Astrocyte (in vitro differentiated cells and primary cell): ENCODE measurements at places on chromosomes 12 and 14. TPM values are rescaled to one million over a fixed set of nuclear protein-coding genes. Genes with fewer than 3 reads are reported as not detected.

The LYSET gene
- total RNA-seq, result 9.1 and 9.8 TPM in 2 replicates

The SDR9C7 gene
- 0.17 TPM in 1 of 2 replicates, not detected in the other for total RNA-seq

The ELK3 gene
- 54.8 and 62.7 TPM in 2 replicates for total RNA-seq

The TBX5 gene
- not detected in 2 replicates for total RNA-seq

The TM7SF3 gene
- total RNA-seq, result 93.2 and 104 TPM in 2 replicates

The TAS2R13 gene
- 0.34 and 0.43 TPM in 2 replicates for total RNA-seq

The SUPT16H gene
- 65.7 and 74.3 TPM in 2 replicates for total RNA-seq

DNA sequence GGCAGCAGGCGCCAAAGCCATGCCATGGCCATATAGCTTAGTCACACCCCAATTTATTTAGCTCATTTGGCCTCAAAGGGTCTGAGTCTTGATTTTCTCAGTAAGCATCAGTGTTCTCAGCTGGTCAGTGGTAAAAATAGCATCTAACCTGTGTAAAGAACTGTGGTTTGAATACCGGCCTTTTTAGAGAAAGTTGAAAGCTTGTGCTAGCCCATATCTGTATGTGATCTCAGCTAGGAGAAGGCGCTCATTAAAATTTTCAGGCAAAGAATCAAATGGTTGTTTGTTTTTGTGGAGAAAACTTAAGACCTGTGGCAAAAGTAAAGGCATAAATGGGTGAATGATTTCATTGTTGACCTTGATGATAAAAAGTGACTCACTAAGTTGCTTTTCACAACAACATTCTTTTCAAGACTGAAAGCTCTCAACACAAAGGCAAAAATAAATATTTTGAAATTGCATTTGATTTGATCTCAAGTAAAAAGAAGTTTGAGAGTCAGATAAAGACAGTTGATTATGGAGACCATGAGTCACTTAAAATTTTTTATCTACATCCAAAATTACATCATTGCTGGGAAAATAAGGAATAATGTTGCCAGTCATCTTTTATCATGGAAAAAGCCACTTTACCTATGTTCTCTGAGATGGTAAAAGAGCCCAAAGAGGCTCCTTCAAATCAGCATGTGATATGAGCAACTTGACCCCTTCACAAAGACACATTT, 128.5 kb upstream of the RGS6 start:
- H3K4me3 ChIP-seq, result no peak overlapping the region
- H3K36me3 ChIP-seq, result no peaks in the 10 kb centered on the region
- peak overlapping the region; percentile 73 for H3K27ac ChIP-seq
- peak; percentile 84 for DNase-seq
- H3K4me1 ChIP-seq, result peaks cover 11% of the 10 kb centered on the region

DNA sequence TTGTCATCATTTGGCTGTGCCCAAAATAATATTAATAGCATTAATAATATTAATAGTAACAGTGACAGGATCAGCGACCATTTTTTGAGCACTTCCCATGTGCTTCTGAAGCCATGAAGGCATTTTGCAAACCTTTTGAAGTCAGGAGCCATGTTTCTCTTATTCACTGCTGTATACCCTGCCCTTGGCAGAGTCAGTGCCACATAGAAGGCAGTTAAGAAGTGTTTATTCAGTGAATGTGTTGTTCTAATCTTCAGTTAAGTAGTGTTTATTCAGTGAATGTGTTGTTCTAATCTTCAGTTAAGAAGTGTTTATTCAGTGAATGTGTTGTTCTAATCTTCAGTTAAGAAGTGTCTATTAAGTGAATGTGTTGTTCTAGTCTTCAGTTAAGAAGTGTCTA, 319.7 kb upstream of the NAV3 start:
- no peaks in the 10 kb centered on the region for H3K4me1 ChIP-seq
- no peak overlapping the region for H3K27ac ChIP-seq
- H3K4me3 ChIP-seq, result no peak overlapping the region
- H3K27me3 ChIP-seq, result no peaks in the 10 kb centered on the region
- H3K36me3 ChIP-seq, result no peaks in the 10 kb centered on the region

GRCh38 chr14:101313268-101313667, 248.0 kb upstream of the DIO3 start:
- H3K4me3 ChIP-seq, result no peak overlapping the region
- no peak for DNase-seq
- no peaks in the 10 kb centered on the region for H3K27me3 ChIP-seq
- H3K36me3 ChIP-seq, result no peaks in the 10 kb centered on the region

DNA sequence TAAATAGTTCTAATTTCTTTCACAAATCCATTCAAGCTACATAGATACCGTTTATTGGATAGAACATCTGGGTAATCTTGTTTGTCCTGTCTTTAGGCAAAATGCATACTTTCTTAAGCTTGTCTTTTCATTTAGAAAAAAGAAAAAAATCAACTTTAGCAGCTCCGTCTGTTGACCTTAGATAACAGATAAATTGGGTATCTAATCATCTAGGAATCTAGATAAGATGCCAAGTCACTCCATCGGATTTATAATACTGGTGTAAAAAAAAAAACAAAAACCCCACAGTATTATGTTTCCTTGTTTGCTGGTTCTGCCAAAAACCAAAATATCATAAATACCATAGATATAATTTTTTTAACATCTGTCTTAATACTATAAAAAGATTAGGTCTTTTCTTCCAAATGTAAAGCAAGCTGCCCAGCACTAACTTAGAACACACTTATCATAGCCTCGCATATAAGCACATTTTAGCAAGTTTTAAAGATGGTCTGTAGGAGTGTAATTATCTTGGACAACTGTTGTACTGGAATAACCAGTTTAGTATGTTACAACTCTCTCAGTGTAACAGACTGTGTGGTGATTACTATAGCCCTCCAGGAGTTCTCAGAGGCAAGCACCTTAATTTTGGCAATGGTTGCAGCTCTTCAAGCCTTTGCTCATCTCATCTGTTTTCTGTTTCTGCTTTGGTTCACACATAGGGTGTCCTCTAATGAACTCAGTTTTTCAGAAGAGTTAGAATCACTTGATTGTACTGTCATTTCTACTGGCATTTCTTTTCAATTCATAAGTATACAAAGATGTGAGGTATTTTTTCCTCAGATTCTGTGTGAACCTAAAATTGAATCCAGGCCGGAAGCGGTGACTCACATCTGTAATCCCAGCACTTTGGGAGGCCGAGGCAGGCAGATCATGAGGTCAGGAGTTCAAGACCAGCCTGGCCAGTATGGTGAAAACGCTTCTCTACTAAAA, 83.1 kb downstream of the ANO6 start:
- peaks cover 10% of the 10 kb centered on the region for H3K4me1 ChIP-seq
- peak overlapping the region; percentile 61 for H3K27ac ChIP-seq
- H3K4me3 ChIP-seq, result no peak overlapping the region

- no peak overlapping the region for H3K27ac ChIP-seq
- H3K4me1 ChIP-seq, result no peaks in the 10 kb centered on the region
- H3K4me3 ChIP-seq, result no peak overlapping the region
- H3K27me3 ChIP-seq, result no peaks in the 10 kb centered on the region
These were observed 176.2 kb downstream of the FBXL14 start for GRCh38 chr12:1418144-1418543.

- DNase-seq, result no peak
- H3K4me3 ChIP-seq, result no peak overlapping the region
These were observed 131.4 kb downstream of the RPAP3 start for GRCh38 chr12:47574252-47575021.

GRCh38 chr12:51819736-51820525, 28.6 kb downstream of the FIGNL2 start:
- DNase-seq, result no peak
- H3K27ac ChIP-seq, result no peak overlapping the region
- no peaks in the 10 kb centered on the region for H3K27me3 ChIP-seq
- peaks cover 18% of the 10 kb centered on the region for H3K4me1 ChIP-seq
- no peaks in the 10 kb centered on the region for H3K36me3 ChIP-seq
- H3K4me3 ChIP-seq, result peak overlapping the region; percentile 57

GRCh38 chr12:25502596-25502995, 50.5 kb downstream of the LMNTD1 start:
- H3K27ac ChIP-seq, result no peak overlapping the region
- H3K4me3 ChIP-seq, result no peak overlapping the region
- no peaks in the 10 kb centered on the region for H3K36me3 ChIP-seq
- no peaks in the 10 kb centered on the region for H3K27me3 ChIP-seq
- no peaks in the 10 kb centered on the region for H3K4me1 ChIP-seq
- no peak for DNase-seq

DNA sequence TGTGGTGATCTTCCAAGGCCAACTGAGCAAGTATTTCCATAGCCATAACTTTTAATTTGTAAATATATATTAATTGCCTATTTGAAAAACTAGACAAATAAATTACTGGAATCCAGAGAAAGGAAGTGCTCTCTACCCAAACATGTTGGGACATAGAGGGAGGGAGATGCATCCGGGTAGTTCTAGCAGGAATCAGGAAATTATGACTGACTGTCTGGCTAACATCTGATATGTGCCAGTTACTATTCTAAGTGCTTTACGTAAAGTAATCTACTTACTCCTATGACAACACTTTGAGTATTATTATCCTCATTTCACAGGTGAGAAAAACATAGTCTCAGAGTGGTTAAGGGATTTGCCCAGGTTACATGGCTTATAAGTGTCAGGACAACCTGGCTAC, 147.7 kb upstream of the VASH1 start:
- no peak overlapping the region for H3K4me3 ChIP-seq
- H3K36me3 ChIP-seq, result no peaks in the 10 kb centered on the region
- peaks cover 3% of the 10 kb centered on the region for H3K27me3 ChIP-seq
- DNase-seq, result no peak
- H3K4me1 ChIP-seq, result no peaks in the 10 kb centered on the region
- H3K27ac ChIP-seq, result no peak overlapping the region

GRCh38 chr14:54137614-54137961, 181.0 kb upstream of the BMP4 start:
- no peak overlapping the region for H3K27ac ChIP-seq
- H3K4me3 ChIP-seq, result no peak overlapping the region
- DNase-seq, result no peak
- H3K4me1 ChIP-seq, result no peaks in the 10 kb centered on the region

- H3K4me1 ChIP-seq, result peaks cover 29% of the 10 kb centered on the region
- H3K27me3 ChIP-seq, result no peaks in the 10 kb centered on the region
- H3K36me3 ChIP-seq, result no peaks in the 10 kb centered on the region
- DNase-seq, result peak; percentile 87
These were observed 270.5 kb upstream of the PWP1 start for GRCh38 chr12:107415071-107415470.

DNA sequence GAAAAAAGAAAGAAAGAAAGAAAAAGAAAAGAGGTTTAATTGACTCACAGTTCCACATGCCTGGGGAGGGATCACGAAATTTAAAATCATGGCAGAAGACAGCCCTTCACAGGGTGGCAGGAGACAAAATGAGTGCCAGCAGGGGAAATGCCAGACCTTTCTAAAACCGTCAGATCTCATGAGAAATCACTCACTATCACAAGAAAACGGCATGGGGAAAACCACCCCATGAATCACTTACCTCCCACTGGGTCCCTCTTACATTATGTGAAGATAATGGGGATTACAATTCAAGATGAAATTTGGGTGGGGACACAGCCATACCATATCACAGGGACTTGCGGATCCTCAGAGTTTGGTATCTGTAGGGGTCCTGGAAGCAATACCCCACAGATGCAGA, 16.3 kb upstream of the EGLN3 start:
- no peak overlapping the region for H3K4me3 ChIP-seq
- H3K36me3 ChIP-seq, result no peaks in the 10 kb centered on the region
- H3K4me1 ChIP-seq, result no peaks in the 10 kb centered on the region
- no peak for DNase-seq
- peaks cover 3% of the 10 kb centered on the region for H3K27me3 ChIP-seq
